Fibroblast of upper back skin (primary cell): ENCODE measurements at places on chromosomes 2 and 18.

- no peak for DNase-seq
These were observed 68.9 kb upstream of the ZSWIM2 start for GRCh38 chr2:186917866-186918265.

DNA sequence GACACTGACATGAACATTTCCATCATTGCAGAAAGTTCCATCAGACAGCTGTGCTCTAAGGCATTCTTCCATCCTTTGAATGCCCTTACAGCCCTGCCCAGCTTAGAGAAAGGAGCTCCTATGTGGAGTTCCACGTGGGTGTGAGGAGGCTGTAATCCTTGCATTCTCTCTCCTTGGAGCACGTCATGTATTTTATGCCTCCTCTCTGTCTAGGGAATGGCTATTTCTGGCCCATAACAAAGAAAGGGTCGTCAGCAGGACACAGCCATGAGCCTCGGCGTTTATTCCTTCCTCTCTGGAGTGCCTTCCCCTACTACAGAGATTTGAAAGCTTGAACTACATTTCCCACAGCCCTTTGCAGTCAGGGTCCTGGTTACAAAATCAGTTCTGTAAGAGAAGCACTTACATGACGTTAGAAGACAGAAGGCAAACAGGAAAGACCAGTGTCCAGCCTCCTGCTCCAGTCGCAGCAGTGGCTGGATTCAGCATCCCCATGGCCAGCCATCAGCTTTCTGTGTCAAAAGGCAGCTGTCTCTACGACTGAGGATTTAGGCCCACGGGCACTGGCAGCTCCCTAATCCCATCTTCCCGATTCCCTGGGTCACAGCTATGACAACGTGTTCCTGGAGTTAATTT is 234.9 kb downstream of the TFCP2L1 start:
- no peak for DNase-seq

DNA sequence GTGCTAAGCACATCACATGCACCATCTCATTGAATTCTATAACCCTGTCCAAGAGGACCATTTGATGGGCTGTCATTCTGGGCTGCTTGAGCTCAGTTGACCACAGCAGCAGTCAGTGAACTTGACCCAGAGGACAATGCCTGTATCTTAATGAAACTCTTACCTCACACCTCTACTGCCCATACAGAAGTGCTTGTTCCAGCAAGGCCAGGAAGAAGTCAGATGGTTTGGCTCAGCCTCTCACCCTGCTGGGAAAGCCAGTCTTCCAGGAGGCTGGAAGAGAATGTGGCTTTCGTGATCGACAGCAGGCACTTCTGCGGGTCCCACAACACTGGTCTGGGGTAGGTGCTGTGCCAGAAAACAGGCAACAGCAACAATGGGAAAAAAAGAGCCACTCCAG is 47.3 kb downstream of the CFAP221 start:
- no peak for DNase-seq

DNA sequence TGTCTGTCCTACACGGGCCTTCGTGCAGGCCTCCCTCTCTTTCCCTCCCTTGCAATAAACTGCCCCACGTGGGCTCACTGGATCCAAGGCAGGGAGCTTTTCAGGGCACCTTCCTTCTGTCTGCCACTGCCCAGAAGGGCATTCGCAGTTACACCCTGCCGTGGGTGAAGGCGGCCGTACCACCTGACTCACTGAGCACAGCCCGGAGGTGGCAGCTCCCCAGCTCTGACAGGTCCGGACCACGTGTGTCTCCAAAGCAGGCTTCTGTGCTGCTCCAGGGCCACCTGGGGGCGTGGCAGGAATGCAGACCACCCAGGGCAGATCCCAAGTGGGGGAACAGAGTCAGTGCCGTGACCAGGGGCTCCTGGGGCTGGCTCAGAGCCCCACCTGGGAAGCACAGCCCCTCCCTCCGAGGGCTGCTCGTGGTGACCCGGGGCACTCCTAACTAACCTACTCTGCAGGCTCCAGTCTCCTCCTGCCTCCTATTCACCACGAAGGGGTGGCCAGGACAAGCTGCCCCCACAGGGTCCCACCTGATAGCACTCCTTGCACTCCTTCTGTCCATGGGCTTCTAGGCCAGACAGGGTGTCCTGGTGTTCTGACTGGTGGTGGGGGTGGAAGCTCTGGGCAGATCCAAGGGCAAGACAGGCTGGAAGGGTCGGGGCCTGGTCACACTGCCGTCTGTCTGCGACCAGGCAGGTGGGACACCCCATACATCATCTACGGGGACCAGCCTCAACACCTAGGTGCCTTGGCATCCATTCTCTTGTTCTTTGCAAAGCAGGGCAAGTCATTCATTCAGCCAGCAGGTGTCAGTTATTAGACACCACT is 9.7 kb downstream of the SNED1 start:
- no peak for DNase-seq

DNA sequence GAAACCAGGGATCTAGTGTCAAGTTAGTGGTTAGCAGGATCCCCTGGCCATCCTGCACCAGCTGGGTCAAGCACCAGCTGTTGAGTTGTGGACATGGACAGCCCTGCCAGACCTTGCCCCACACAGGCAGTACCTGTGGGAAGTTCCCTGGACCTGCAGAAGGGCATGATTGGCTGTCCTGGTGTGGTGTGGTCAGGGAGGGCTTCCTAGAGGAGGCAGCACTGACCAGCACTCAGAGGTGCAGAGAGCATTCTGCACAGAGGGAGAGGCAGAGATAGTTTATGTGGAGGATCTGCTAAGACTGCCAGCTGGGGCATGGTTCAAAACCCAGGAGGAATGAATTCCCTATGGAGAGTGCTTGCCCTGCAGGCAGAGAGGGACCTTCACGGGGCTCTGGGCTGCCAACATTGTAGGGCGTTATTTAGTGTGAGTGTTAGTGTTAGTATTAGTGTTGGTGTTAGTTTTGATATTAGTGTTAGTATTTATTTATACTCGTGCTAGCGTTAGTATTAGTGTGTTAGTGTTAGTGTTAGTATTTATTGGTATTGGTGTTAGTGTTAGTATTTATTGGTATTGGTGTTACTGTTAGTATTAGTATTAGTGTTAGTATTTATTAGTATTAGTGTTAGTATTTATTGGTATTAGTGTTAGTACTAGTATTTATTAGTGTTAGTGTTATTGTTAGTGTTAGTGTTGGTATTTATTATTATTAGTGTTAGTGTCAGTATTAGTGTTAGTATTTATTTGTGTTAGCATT is 31.9 kb downstream of the TWIST2 start:
- DNase-seq: no peak

- DNase-seq: peak; percentile 57
These were observed 33.4 kb upstream of the SERPINB7 start for GRCh38 chr18:63741769-63742168.

GRCh38 chr2:113963965-113964364 is 74.1 kb downstream of the ACTR3 start:
- DNase-seq: no peak

- DNase-seq: no peak
These were observed 35.5 kb downstream of the KCNE4 start for GRCh38 chr2:223087466-223087865.

GRCh38 chr2:85933753-85934594 is 45.2 kb upstream of the ST3GAL5 start:
- DNase-seq: peak; percentile 87

- no peak for DNase-seq
These were observed 629.4 kb downstream of the TSN start for GRCh38 chr2:122384768-122385333.
